Astrocyte (in vitro differentiated cells and primary cell): ENCODE measurements at places on chromosomes 12 and 14.

DNA sequence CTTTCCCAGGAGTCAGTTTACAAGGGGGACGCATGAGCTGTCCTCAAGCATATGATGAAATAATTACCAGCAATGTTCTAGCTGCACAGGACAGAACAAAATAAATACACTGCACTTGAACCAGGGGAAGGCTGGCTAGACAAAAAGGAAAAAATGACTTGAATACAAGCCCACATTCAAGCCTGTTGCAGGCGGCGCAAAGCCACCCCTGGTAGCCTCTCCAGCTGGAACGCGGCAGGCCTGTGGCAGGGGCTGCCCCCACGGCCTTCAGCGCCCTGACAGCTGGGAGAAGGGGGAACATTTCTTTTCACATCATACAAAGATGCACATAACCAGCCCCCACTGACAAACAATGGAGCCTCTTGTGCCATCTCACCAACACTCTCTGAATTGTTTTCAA lies 57.1 kb downstream of the TRAFD1 start:
- DNase-seq, result no peak

- no peak for DNase-seq
These were observed 61.3 kb downstream of the CDK17 start for GRCh38 chr12:96338852-96339471.

DNA sequence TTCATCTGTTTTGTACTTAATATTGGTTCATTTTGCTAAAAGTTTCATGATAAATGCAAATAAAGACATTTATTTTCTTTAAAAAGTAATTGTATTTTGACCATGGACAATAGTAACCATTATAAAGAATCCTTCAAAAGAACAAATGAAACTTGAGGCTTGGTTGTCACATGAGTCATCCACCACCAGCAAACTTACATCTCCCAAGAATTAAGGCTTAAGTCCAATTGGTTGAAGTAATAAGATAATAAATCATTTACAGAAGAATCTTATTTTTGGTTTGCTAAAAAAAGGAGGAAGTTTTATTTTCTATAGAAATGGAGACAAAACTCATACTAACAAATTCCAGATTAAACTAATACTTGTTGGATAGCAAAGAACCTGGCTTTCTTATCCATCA lies 84.8 kb upstream of the KITLG start:
- peak; percentile 64 for DNase-seq

DNA sequence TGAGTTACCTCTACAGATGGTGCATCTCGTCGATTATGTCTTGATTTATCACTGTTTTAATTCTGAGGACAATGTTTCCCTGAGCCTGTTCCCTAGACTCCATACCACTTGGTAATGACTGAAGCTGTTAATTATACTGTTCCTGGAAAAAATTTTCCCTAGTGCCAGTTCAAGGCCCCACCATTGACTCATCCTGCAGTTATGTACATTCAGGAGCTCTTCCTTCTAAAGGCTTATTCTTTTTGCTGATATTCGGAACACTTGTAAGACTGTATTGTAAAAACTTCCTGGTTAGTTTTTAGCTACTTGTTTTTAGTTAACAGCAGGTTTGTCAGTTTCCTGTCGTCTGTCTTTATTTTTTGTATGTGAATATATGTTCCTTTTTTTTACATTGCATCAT lies 30.4 kb upstream of the PPP2R5E start:
- DNase-seq, result peak; percentile 33

GRCh38 chr12:26150736-26151450 lies 26.1 kb upstream of the BHLHE41 start:
- DNase-seq, result peak; percentile 93

DNA sequence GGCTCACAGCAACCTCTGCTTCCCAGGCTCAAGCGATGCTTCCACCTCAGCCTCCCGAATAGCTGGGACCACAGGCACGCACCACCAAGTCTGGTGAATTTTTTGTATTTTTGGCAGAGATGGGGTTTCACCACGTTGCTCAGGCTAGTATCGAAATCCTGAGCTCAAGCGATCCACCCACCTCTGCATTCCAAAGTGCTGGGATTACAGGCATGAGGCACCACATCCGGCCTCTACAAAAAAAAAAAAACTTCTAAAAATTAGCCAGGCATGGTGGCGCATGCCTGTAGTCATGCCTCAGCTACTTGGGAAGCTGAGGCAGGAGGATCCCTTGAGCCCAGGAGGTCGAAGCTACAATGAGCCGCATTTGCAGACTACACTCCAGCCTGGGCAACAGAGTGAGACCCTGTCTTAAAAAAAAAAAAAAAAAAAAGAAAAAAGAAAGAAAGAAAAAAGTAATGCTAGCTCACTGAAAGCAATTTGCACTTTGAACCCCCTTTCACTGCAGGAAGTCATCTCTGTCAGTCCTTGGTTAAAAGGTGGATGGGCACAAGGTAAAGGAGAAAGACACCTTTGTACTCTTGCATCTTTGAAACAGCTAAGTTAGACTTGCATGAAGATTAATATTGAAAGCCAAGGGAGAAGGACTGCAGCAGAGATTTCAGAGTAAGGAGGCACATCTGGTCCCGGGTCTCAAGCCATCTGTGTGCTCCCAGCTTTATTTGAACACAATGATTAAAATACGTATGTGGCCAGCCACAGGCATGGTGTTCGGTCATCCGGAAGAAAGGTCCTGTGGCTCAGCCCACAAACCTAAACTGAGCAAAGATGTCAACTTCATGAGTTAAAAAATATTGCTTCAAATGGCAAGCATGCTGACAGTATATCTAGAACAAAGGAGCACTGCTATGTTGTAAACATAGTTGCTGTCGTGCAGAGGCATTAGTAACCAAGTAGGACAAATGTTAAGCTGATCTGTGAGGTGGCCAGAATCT lies 103.8 kb upstream of the HMGA2 start:
- DNase-seq, result peak; percentile 93

DNA sequence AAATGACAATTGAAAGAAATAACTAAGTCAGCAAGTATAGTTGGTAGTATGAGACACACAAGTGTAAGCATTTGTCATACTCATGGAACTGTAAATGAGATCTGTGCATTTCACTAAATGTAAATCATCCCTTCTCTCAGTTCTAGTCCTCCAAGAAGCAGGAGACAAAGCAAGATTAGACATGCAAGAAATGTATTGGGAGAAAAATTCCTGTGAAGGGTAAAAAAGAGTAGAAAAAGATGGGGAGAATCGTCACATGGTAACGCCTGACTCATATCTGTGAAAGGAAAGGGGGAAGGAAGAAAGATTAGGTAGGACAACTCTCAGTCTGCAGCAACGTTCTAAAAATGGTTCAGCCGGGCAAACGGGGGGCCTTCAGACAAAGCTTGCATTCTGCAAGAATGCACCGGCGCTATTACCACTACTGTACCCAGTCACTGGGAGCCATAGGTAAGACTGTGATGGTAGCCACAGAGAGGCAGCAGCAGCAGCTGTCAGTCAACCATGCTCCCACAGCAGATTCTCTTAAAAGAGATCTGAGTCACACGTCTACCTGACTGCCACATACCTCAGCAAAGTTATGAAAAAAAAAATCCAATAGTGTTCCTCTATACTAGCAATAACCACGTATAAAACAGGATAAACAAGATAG lies 18.0 kb upstream of the RFX4 start:
- DNase-seq, result no peak

DNA sequence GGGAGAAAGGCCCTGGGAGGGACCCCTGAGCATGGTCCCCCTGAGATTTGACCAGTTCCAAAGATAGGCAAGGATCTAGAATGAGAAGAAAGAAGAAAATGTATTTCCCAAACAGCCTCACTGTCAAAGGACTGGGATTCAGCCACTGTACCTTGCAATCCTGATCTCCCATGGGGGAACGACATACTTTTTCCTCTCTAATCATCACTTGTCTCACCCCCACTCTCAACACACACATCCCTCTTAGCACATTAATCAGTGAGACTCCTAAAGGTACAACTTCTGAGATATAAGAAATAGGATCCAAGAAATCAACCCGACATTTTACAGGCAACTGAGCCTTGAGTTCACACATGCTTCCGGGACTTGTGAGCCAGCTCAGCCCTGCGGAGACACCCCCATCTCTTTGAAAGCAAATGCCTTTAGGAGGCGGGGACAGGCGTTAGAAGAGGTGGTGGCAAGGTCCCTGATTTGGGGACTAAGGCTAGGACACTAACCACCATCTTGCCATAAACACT lies 1.4 kb downstream of the MAP3K9 start:
- no peak for DNase-seq

DNA sequence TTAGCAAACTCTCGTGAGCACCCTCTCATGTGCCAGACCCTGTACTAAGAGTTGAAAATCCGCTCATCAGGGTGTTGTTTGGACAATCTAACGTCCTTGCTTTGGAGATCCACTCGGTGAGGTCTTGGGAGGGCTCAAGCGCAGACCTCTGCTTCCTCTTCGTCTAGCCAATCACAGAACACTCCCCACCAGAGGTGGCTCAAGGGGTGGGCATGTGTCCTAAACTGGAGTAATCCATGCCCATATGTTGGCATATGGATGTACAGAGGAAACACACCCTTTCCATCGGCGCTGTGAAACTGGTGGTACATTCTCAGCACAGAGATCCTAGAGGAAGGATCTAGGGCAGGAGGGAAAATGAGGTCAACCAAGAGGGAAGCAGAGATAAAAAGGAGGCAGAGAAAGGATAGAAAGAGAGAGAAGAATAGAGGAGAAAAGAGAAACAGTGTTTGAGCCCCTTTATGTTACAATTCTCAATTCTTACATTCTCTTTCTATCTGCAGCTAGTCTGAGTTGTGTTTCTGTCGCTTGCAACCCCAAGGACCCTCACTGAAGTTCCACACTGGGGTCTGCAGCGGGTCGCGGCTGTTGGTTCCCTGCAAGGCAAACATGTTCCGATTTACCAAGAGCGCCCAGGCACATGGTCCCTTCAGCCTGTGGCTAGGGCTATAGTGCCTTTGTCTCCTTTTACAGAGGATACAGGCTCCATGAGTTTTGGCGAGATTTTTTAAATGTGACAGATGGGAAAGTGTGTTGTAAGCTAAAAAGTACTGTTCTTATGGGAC lies 40.5 kb downstream of the DLK1 start:
- DNase-seq, result no peak

- no peak for DNase-seq
These were observed 238.0 kb upstream of the SLC16A7 start for GRCh38 chr12:59357811-59358210.

DNA sequence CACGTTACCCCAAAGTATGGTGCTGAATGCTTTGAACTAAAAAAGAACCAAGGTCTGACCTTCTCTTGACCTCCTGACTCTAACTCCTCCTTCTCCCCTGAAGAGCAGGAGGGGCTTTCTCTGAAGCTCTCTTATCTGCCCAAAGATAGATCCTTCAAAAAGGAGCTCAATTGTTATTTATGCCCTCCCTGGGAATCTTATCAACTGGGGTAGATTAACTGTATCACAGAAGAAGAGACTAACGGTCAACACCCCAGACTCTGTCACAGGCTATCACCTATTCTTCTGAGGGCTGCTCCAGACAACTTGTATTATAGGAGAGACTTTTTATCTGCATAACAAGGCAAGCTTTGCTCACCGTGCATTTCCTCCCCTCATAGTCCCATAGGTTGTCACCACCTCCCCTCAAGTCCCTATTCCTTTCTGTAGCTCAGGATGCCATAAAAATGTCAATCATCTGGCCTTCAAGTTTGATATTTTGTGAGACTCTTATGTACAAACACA lies 86.6 kb downstream of the PAPLN start:
- DNase-seq, result no peak

DNA sequence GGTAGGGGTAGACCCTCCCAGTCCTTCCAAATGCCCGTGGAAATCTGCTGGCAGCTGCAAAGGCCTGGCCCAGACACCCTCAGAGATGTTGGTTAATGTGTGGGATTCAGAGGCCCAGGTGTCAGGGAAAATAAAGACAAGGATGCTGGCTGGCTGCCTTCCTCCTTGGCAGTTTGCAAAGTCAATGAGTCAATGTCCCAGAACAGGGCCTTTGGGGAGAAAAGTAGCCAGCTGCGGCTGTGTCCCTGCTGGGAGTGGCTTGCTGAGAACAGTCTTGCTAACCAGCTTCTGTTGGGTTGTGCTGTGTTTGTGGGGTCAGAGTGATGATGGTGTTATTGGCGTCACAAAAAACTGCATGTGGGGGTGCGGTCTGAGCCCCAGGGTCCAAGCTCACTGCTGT lies 29.2 kb downstream of the GLRX5 start:
- DNase-seq, result peak; percentile 46

DNA sequence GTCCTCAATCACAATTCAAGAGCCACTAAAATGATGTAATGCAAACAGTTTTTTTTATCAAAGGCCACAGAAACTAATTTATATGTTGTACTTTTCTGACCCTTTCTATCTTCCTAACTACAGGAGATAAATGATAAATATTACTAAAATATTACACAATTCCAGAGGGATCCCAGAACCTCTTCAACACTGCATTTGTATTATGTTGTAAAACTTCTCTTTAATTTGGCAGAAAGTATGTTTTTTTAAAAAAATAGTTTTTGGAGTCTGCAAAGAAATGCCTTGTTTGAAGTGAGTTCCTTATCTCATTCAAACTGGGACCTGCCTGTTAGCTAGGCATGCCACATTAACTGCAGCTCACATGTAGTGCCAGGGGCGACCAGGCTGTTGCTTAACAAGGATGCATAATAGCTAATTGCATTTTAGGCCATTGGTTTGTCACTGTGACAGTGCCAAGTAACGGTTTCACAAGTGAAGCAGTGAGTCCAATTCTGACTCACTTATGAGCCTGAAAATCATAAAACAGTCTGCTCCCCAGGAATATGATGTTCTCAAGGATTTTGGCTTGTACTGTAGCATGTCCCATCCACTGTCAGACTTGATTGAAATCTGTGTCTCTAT lies 266.9 kb downstream of the KTN1 start:
- peak; percentile 55 for DNase-seq

DNA sequence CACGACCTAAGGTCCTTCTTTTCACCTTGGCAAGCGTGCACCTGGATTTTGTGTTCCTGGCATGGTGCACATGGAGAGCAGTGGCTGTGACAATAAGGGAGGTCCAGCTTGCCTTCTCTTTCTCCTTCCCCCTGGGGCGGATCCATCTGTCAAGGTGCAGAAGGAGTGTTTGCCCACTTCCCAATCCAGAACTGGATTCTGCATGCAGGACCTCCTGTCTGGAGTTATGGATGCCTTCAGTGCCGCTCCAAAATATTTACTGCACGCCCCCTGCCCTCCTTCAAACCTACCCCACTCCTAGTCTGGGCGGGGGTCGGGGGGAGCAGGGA lies 192.7 kb downstream of the DPF3 start:
- DNase-seq, result no peak

- DNase-seq, result no peak
These were observed 99.0 kb downstream of the ESR2 start for GRCh38 chr14:64195199-64195598.

GRCh38 chr14:91246051-91246852 lies 1.7 kb upstream of the GPR68 start:
- no peak for DNase-seq

GRCh38 chr12:104201238-104202001 lies 14.2 kb upstream of the TXNRD1 start:
- DNase-seq, result no peak

DNA sequence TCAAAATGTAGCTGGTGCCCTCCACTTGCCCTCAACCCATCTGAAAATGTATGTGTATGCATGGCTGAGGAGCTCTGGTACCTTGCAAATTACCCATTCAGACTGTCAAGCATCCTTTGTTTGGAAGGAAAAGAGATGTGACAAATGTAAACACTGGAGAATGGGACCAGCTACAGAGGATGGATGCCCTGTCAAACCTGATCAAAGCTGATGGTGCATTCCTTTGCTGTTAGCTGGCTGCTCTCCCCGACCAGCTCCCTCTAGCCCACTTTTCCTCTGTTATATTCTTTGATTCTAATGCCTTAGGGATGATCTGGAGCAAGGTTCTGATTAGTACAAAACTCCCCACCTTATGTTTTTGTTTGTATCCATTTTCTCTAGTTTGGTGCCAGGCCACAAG lies 310.3 kb downstream of the C12orf75 start:
- DNase-seq, result peak; percentile 58
